Activated CD4-positive, alpha-beta memory T cell treated with anti-CD3 and anti-CD28 coated beads for 36 hours (primary cell): ENCODE measurements at places on chromosomes 2 and 18. TPM values are rescaled to one million over a fixed set of nuclear protein-coding genes. Genes with fewer than 3 reads are reported as not detected.
A peak's percentile ranks its signal among the peaks of the same experiment; 100 is the strongest.

- no peak for DNase-seq
Measured at GRCh38 chr2:40548521-40548920, 96.6 kb upstream of the SLC8A1 start.

- no peak for DNase-seq
Measured at GRCh38 chr18:34117319-34117718, 107.4 kb downstream of the NOL4 start.

GRCh38 chr18:29157057-29157780 is 980.3 kb upstream of the CDH2 start:
- DNase-seq, result no peak

GRCh38 chr2:156452971-156453370 is 16.8 kb downstream of the GPD2 start:
- DNase-seq, result no peak

GRCh38 chr18:9608298-9608697 is 6.1 kb downstream of the PPP4R1 start:
- DNase-seq, result no peak

DNA sequence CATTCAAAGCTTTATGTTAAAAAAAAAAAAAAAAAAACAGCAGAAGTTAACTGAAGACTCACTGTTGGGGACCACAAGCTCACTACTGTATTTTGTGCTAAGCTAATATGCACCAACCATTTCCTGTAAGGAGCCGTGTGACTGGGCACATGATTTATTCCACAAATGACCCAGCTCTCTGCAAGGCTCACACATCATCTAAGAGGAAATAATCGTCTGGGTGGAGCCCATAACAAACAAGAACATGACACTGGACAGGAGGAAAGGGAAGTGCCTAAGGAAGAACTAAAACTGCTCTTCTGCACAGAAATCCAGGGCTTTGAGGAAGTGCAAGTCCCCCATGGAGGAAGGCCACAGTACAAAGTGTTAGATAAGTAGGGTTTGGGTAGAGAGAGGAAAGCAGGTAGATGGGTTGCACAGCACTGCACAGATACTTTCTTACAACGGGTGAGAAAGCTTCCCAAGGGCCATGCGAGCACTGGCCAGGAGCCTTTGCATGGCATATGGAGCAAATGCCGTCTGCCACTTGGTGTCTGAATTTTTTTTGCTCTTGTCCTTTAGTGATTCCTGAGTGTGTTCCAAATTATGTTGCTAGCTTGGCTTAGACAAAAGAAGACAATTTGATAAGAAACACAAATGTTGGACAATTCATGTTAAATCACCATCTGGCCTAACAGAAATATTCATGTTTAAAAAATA is 24.4 kb downstream of the NFE2L2 start:
- peak; percentile 61 for DNase-seq

GRCh38 chr2:197159661-197160211 is 150.8 kb downstream of the ANKRD44 start:
- DNase-seq, result peak; percentile 64

DNA sequence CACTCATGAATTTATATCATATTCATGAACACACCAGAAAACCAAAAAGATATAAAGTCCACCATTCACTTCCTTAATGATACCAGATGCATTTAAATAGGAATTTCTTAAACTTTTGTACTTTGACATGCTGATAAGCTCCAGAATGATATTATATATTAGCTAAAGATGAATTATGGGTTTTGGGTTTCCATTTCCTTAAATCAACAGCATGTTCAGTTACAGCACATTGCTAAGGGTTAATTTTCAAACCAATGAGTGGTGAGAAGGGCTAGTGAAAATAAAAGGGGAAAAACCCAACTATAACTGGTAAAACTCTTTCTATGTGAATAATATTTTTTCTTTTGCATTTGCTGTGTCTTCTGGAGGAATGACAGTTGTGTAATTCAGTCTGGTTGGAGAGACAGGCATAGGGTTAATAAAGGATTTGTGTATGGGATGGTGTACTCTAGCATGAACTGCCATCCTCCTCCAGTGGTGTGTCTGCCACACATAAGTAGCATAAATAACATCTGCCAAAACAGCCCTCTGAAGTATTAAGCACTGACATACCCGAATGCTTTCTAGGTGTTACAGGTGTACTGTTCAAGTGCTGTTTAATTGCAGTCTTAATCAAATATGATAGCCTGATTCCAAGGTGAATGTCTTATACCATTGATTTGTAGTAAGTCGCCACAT is 19.3 kb upstream of the CPS1 start:
- DNase-seq, result no peak

- DNase-seq, result peak; percentile 16
Measured at GRCh38 chr2:18378020-18378653, 182.3 kb downstream of the RDH14 start.

DNA sequence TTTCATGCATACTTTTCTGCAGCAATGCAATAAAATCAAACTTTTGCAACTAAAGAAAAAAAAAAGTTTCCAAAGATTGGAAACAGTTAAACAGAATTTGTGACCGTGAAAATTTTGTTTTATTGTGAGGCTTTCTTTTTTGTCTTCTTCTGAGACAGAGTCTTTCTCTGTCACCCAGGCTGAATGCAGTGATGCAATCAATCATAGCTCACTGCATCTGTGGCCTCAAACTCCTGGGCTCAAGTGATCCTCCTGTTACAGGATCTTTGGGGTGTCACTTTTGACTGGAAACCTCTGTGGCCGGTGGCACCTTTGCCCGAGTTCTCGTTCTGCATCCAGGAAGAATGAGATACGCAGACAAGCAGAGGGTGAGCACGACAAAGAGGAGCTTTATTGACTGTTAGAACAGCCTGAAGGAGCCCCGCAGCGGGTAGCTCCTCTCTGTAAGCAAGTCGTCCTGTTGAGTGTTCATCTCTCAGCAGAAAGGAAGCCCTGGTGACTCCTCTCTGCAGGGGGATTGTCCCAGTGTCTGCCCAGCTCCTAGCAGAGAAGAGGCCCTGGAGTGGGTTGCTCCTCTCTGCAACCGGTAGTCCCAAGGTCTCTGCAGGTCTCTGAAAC is 16.9 kb upstream of the ILKAP start:
- no peak for DNase-seq

GRCh38 chr18:8717011-8717770 is 11.8 kb downstream of the MTCL1 start:
- DNase-seq, result no peak

- DNase-seq, result no peak
Measured at GRCh38 chr18:79961527-79962291, 2.7 kb upstream of the HSBP1L1 start.

- DNase-seq, result no peak
Measured at GRCh38 chr2:201622306-201622970, 20.9 kb downstream of the TMEM237 start.

- DNase-seq, result peak; percentile 47
Measured at GRCh38 chr2:28750316-28751251, 1.0 kb upstream of the PPP1CB start.

DNA sequence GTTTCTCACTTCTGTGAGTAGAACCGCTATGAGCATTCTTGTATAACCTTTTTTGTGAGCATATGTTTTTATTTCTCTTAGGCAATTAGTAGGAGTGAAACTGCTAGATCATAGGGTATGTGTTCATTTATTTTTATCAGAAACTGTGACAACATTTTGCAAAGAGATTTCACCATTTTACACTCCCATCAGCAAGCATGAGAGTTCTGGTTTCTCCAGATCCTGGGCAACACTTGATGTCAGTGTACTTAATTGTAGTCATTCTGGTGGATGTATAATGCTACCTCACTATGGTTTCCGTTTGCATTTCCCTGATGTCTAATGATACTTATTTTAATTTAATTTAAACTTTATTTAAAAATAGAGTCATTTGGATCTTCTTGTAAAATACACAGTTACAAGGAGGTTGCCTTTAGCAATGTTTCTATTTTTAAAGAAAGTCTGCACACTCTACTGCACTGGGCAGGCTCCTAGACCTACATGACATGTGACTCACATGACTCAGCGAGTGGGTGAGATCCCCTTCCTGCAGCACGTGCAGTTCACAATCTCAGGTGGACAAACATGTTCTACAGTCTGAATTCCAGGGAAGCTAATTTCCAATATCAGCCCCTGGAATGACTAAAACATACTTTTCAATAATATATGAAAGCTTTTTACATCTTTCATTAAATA is 127.0 kb upstream of the BCL2L11 start:
- no peak for DNase-seq

- no peak for DNase-seq
Measured at GRCh38 chr2:55116966-55117365, 66.7 kb upstream of the RTN4 start.

DNA sequence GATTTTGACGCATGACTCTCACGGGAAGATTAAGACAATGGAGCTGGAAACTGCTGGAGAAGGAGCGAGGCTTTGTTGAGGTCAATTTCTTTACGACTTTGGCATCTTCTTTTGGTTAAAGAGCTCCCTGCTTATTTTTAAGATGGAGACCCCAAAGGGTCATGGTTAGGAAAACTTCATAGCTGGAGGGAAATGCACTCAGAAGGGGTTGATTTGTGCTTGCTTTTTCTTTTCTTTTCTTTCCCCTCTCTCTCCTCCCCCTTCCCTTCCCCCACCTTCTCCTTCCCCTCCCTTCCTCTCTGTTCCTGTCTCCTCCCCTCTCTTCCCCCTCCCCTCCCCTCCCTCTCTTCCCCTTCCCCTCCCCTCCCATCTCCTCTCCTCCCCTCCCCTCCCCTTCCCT is 79.0 kb downstream of the TNP1 start:
- DNase-seq, result no peak

DNA sequence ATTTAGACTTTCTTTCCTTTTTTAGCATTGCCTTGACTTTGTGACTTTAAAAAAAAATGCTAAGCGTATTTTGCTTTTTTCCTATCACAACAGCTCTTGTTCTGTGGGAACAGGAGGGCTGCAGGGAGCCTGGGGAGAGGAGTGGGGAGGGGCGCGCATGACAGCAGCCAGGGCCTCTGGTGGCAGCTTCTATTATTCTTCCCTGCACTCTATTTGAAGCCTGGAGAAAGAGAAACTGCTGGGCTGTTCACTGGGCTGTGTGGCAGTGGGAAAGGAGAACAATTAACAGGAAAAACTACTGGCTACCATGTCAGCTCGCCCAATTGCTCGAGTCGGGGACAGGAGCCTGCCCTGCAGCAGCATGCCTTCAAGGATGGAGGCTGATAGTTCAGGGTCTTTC is 119.0 kb upstream of the ZBTB14 start:
- DNase-seq, result no peak

DNA sequence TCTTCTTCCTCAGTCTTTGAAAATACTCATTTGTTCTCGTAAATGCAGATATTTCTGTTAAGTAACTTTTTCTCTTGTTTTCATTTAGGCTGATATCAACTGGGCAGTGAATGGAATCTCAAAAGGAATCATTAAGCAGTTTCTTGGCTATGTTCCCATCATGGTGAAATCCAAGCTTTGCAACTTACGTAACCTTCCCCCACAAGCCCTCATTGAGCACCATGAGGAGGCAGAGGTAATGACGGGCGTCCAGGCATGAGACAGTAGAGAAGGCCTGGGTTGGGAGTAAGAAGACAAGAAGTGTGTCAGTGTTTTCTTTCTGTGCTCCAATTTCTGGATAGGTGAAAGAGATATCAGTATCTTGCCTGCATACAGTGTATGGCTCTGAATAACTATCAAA is 5.1 kb downstream of the POLR1B start:
- DNase-seq, result no peak

GRCh38 chr2:15566912-15567311 is 5.8 kb upstream of the NBAS start:
- DNase-seq, result no peak

- DNase-seq, result no peak
Measured at GRCh38 chr18:11147371-11147951, 1.9 kb downstream of the PIEZO2 start.

- DNase-seq, result no peak
Measured at GRCh38 chr2:86372133-86372532, 34.7 kb upstream of the REEP1 start.

- no peak for DNase-seq
Measured at GRCh38 chr2:45869165-45869501, 217.7 kb downstream of the PRKCE start.

DNA sequence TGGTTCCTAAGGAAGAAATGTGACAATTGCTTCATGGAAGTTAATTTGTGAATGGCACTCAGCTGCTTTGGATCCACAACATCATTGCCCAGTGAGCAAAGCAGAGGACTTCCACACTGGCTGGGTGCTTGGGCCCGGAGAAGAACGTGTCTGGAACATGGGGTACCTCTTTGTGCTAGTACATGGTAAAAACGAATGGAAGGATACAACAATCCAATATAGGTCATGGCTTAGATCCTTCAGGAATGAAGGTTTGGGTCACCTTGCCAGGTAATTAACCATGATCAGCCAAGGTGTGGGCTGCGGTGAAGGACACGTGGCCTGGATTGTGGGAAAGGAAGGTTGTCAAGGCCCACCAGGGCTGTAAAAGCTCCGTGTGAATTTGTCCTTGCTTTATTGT is 245.9 kb upstream of the HS6ST1 start:
- no peak for DNase-seq

DNA sequence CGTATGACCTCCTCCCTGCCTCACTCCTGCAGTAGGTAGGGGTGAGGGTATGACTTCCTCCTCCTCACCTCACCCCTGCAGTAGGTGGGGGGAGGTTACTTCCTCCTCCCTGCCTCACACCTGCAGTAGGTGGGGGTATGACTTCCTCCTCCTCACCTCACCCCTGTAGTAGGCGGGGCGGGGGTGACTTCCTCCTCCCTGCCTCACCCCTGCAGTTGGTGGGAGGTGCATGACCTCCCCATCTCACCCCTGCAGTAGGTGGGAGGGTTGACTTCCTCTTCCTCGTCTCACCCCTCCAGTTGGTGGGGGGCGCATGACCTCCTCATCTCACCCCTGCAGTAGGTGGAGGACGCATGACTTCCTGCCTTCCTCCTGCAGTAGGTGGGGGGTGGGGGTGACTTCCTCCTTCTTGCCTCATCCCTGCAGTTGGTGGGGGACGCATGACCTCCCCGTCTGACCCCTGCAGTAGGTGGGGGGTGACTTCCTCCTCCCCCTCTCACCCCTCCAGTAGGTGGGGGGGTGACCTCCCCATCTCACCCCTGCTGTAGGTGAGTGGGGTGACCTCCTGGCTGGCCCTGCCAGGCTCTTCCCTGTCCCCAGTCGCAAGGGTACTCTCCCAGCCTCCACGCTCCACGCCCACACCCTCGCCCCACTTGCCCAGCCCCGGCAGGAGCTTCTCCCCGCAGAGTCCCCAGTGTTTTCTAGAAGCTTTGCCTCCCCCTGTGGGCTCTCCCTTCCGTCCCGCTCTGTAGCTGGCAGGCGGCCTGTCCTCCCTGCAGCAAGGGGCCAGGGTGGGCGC is 39.3 kb downstream of the TSHZ1 start:
- DNase-seq, result peak; percentile 31

- no peak for DNase-seq
Measured at GRCh38 chr18:24773101-24773500, 312.7 kb downstream of the HRH4 start.

GRCh38 chr18:45255197-45255890 is 359.9 kb upstream of the SLC14A2 start:
- no peak for DNase-seq

CNDP1 gene
- total RNA-seq, result not detected

VWA3B gene
- total RNA-seq, result not detected

ANKRD29 gene
- not detected for total RNA-seq

SNED1 gene
- 2.6 TPM for total RNA-seq

FN1 gene
- 0.53 TPM for total RNA-seq

UNC80 gene
- not detected for total RNA-seq

MATN3 gene
- total RNA-seq, result not detected

GAD1 gene
- 2.9 TPM for total RNA-seq

KRCC1 gene
- total RNA-seq, result 10.6 TPM

DYSF gene
- total RNA-seq, result not detected

SLC16A14 gene
- total RNA-seq, result 1.2 TPM
